ENCODE measurements at places on chromosomes 13 and 19. TPM values are rescaled to one million over a fixed set of nuclear protein-coding genes. Genes with fewer than 3 reads are reported as not detected.

DNA sequence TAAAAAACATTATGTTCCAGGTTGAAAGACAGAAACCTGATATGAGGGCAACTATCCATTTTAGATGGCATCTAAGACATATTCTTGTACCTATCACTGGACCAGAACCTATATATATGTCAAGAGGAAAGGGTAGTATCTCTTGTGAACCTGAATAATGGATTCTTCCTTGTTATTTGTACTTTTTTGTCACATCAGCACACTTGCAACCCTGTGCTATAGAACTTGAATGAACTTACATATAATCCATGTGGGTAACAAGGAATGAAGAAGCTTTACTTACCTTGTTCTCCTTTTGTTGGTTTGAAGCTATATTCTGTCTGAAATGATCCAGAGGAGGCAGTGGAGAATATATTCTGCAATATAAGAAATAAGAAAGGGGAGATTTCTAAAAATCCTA, 483.7 kb upstream of the ATXN8OS start:
- H3K4me3 ChIP-seq, result no peak overlapping the region
- no peaks in the 10 kb centered on the region for H3K27me3 ChIP-seq
- no peaks in the 10 kb centered on the region for H3K36me3 ChIP-seq
- H3K27ac ChIP-seq, result no peak overlapping the region
- no peaks in the 10 kb centered on the region for H3K4me1 ChIP-seq

- peak overlapping the region; percentile 63 for H3K4me3 ChIP-seq
- no peaks in the 10 kb centered on the region for H3K27me3 ChIP-seq
- H3K27ac ChIP-seq, result peak overlapping the region; percentile 82
These were observed 10.0 kb downstream of the NDUFB7 start for GRCh38 chr19:14561847-14562351.

- no peaks in the 10 kb centered on the region for H3K27me3 ChIP-seq
- H3K36me3 ChIP-seq, result no peaks in the 10 kb centered on the region
- H3K4me3 ChIP-seq, result no peak overlapping the region
- no peaks in the 10 kb centered on the region for H3K4me1 ChIP-seq
- H3K27ac ChIP-seq, result no peak overlapping the region
These were observed 635.7 kb downstream of the UQCRFS1 start for GRCh38 chr19:28577233-28577632.

GRCh38 chr19:7670150-7670783, 1.4 kb downstream of the RETN start:
- DNase-seq, result peak; percentile 82
- H3K4me1 ChIP-seq, result no peaks in the 10 kb centered on the region
- no peaks in the 10 kb centered on the region for H3K27me3 ChIP-seq
- no peak overlapping the region for H3K27ac ChIP-seq

- no peaks in the 10 kb centered on the region for H3K27me3 ChIP-seq
- H3K27ac ChIP-seq, result peak overlapping the region; percentile 100
- no peak for DNase-seq
- no peaks in the 10 kb centered on the region for H3K36me3 ChIP-seq
- H3K4me1 ChIP-seq, result peaks cover 27% of the 10 kb centered on the region
These were observed 223.0 kb downstream of the TSHZ3 start for GRCh38 chr19:31126236-31126635.

DNA sequence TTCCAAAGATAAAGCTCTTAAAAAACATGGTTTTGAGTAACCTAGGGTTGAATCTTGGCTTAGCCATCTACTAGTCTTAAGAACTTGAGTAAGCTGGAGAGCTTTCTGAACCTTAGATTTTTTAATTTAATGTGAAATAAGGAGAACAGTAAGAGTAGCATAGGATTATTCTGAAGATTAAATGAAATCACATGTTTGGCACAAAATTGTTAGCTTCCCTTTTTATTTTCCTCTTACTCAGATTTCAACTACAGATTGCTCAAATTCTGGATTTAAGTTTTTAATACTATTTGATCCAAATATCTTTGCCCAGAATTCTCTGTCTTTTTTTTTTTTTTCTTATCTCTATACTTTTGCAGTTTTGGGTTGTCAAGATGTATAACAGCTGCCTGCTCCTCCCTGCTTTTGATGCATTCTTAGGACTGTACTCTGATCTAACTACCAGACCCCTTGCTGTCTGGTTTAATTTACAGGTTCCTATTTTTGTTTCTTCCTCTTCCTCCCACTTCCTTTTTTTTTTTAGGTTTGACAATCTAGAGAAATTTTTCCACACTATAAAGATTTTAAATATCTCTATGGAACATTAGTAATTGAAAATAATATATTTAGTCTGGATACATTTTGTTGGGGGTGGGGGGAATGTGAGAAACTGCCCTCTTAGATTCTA, 12.3 kb downstream of the POMP start:
- no peaks in the 10 kb centered on the region for H3K4me1 ChIP-seq
- H3K4me3 ChIP-seq, result no peak overlapping the region
- DNase-seq, result no peak
- peaks cover 89% of the 10 kb centered on the region for H3K36me3 ChIP-seq

- no peaks in the 10 kb centered on the region for H3K36me3 ChIP-seq
- peaks cover 4% of the 10 kb centered on the region for H3K27me3 ChIP-seq
- H3K4me3 ChIP-seq, result no peak overlapping the region
- DNase-seq, result no peak
- no peaks in the 10 kb centered on the region for H3K4me1 ChIP-seq
- H3K27ac ChIP-seq, result no peak overlapping the region
These were observed 26.2 kb upstream of the ATP8A2 start for GRCh38 chr13:25345576-25345975.

The OVOL3 gene
- total RNA-seq, result not detected

The DOCK9 gene
- 29.8 TPM for total RNA-seq

The SUPT5H gene
- total RNA-seq, result 91.2 TPM

All from osteoblast (primary cell).